ENCODE measurements at places on chromosomes 12 and 14.

DNA sequence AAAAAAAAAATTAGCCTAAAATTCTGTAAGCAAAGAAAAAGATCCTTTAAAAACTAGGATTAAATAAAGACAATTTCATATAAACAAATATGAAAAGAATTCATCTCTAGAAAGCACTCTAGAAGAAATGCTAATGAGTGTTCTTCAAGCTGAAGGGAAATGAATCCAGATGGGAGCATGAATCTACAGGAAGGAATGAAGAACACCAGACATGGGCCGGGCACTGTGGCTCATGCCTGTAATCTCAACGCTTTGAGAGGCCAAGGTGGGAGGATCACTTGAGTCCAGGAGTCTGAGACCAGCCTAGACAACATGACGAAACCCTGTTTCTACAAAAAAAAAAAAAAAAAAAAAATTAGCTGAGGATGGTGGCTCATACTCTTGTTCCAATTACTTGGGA lies 297.2 kb downstream of the FBXL14 start:
- no peak for DNase-seq

GRCh38 chr12:7439579-7440505 lies 4.1 kb downstream of the CD163L1 start:
- DNase-seq, result peak; percentile 40

- DNase-seq, result peak; percentile 19
Measured at GRCh38 chr12:124437617-124438436, 129.6 kb downstream of the NCOR2 start.

DNA sequence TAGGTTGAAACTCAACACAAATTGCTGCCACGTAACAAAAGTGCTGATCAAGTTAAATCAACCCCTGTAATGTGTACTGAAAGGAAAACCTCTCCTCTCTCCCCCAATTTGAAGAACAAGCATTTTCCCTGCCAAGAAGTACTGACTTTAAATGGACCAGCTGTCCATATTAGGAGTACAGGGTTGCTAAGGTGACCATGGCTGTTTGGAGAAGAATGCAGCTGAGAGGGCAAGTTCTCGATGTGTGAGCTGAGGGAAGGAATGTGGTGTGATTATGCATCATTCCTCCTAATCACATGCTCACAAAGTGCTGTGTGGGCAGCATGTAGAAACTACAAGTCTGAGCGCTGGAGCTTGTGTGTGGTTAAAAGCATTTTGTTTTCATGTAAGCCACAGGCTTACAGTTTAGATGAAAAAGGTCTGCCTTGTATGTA lies 50.9 kb upstream of the CCT2 start:
- DNase-seq, result peak; percentile 5

DNA sequence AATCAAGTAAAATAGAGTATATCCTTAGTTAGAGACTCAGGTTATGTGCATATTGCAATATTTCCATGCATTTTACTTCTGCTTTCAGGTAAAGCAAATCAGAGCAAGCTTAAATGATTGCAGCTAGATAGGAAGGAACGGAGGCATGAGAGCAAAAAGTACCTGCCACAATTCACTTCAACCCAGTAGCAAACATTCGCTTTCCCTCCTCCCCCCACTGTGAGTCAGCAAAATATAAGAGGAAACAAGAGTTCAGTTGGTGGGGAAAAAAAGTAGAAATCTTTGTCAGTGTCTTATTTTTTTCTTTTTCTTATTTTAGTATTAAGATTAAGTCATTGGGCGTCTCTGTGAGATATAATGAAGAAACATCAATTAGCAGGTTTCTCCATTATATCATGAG lies 475.4 kb downstream of the NPAS3 start:
- DNase-seq, result peak; percentile 89

DNA sequence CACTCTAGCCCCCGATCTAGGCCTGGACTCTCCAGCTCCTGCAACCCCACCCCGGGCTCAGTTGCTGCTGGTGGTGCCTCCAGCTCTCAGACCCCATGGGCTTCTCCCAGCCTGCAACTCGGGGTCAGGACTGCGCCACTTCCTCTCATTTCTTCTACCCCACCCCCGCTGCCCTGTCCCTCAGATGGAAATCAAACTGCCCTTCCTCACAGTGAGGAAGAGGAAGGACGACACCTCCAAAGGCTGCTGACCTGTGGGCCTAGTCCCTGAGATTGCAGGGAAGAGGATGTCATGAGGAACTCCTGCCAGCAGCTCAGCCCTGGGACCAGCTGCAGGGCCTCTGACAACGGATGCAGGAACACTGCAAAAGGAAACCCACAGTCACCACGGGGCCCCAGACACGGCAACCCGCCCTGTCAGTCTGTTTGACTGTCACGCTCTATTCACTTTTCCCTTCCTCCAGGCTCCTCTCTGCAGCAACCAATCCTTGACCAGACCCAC lies 29.3 kb upstream of the PNMA1 start:
- DNase-seq, result peak; percentile 92

DNA sequence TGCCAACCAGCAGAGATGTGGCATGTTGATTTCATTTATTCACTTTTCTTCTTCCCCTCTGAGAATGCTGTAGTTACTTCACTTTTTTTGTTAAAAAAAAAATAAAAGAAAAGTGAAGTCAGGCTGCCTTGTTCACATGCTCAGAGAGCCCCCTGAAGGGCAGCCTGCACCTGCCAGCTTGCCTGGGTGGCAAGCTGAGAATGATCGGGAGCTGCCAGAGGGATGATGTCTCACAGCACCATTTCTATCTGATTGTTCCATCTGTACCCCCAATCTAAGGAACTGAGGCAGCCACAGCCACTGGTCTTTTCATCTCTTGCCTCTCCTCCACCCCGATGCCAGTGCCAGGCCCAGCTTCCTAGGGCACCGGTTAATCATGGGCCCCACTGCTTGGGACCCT lies 118.2 kb downstream of the TSPAN9 start:
- DNase-seq, result no peak

DNA sequence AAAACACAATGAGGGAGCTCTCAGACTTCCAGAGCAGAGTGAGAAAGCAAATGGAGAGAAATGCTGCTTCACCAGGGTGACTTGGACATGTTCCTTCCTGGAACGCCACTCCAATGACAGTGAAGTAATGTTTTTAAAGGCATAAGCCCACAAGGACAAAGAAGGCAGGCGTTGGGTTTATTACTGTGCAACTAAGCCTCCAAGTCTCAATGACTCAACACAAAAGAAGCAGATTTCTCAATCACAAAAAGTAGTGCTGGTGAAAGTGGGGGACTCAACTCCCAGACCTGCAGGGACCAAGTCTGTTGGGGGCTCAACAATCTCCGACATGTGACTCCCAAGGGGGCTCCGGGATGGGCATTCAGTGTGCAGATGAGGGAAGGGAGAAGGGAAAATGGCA lies 505.2 kb downstream of the BCL11B start:
- no peak for DNase-seq

GRCh38 chr12:71164166-71164565 lies 6.4 kb upstream of the TSPAN8 start:
- no peak for DNase-seq

DNA sequence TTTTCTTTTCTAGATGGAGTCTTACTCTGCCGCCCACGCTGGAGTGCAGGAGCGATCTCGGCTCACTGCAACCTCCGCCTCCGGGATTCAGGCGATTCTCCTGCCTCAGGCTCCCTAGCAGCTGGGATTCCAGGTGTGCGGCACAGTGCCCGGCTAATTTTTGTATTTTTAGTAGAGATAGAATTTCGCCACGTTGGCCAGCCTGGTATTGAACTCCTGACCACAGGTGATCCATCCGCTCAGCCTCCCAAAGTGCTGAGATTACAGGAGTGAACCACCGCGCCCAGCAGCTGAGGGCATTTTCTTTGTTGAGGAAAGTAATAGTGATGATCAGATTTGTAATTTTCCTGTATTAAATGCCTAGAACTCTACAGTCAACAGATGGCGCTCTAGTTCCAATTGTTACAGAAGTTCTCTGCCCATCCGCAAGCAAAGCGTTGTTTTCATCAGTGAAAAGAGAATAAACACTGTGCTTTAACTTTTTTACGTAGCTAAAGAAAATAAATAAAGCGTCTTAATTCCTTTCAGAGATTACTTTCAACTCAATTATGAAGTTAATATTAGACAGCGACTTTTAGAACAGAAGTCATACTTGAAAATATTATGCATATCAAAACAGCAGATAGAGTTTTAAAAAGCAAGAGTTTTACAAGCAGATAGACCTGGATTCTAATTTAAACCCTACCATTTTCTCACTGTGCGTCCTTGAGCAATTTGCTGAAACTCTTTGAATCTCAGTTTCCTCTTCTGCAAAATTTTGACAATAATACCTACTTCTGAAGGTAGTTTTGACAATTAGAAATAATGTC lies 335.1 kb downstream of the DUSP6 start:
- peak; percentile 70 for DNase-seq

GRCh38 chr14:83291714-83292113 lies 1758.1 kb upstream of the SEL1L start:
- DNase-seq, result no peak

GRCh38 chr14:61342932-61343331 lies 21.6 kb downstream of the PRKCH start:
- no peak for DNase-seq

GRCh38 chr14:71203306-71203705 lies 296.0 kb downstream of the PCNX1 start:
- DNase-seq, result no peak

GRCh38 chr14:87756661-87757060 lies 236.3 kb downstream of the GALC start:
- DNase-seq, result peak; percentile 14

All from common myeloid progenitor, CD34-positive (primary cell).